Ecto neural progenitor cell (in vitro differentiated cells): ENCODE measurements at places on chromosomes 13 and 19.
A peak's percentile ranks its signal among the peaks of the same experiment; 100 is the strongest.

DNA sequence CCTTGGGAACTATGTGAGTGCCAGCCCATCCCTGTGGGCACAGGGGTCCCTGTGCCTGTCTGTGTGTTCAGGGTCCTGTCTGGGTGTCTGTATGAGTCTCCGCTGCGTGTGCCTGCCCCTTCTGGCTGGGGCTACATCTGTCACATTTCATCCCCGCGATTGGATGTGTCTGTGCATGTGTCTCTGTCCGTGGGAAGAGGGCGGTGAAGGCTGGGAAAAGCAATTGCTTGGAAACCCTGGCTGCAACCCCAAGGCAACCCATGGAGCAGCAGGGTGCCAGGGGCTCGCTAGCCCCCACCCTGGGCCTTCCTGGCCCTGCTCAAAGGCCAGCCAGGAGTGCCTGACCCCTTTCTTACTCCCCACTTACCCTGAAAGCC, 1.4 kb downstream of the MAG start:
- no peak for DNase-seq

DNA sequence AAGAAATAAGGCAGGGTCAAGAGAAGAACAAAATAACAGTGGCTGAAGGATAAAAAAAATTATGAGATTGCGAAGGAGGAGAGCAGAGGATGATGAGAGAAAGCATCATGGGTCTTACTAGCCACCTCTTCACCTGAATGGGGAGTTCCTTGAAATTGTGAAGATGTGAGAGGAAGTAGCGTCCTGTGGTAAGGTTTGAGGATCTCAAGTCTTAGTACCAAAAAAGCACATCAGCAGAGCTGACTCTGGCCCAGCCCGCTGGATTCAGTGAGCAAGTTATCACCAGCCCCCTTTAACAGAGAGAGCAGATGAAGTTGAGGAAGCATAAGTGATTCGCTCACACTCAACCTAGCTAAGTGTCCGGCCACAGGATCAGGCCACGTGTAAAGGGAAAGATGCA, 61.8 kb downstream of the RXFP2 start:
- DNase-seq = no peak

DNA sequence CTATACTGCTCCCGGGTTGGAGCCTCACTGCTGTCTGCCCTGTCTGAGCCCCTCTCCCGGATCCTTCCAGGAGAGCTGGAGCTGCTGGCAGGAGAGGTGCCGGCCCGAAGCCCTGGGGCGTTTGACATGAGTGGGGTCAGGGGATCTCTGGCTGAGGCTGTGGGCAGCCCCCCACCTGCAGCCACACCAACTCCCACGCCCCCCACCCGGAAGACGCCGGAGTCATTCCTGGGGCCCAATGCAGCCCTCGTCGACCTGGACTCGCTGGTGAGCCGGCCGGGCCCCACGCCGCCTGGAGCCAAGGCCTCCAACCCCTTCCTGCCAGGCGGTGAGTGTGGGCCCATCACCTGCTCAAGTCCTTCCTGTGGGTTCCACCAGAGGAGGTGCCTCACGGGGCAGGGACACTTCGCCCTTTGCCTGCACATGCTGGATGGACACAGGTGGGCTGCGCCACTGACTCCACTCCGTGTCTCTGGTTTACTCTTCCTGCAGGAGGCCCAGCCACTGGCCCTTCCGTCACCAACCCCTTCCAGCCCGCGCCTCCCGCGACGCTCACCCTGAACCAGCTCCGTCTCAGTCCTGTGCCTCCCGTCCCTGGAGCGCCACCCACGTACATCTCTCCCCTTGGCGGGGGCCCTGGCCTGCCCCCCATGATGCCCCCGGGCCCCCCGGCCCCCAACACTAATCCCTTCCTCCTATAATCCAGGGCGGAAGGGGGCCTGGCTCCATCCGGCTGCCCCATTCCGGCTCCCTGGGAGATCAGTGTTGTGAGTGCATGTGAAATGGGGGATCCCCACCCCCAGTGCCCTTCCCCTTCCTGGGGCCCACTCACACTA, 19.8 kb downstream of the EPN1 start:
- DNase-seq = no peak

- DNase-seq = no peak
Observed at GRCh38 chr13:109703250-109703649, 83.1 kb downstream of the IRS2 start.

GRCh38 chr13:45422731-45423292, 4.6 kb upstream of the SLC25A30 start:
- peak; percentile 23 for DNase-seq

DNA sequence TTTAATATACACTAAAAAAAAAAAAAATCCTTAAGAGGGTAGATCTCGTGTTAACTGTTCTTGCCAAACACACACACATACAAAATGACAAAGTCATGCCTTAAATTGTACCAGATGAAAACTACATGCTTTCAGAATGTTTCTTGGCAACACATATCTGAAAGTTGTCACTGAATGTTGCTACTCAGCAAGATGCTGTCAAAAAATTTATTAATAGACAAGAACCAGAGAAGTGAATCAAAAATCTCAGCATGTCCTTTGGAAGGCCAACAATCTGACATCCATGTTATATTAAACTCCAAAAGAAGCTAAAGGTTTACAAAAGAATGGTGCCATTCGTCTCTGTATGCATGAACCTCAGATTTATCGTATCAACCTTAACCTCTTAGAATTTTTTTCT, 1746.2 kb upstream of the PRR20A start:
- no peak for DNase-seq

DNA sequence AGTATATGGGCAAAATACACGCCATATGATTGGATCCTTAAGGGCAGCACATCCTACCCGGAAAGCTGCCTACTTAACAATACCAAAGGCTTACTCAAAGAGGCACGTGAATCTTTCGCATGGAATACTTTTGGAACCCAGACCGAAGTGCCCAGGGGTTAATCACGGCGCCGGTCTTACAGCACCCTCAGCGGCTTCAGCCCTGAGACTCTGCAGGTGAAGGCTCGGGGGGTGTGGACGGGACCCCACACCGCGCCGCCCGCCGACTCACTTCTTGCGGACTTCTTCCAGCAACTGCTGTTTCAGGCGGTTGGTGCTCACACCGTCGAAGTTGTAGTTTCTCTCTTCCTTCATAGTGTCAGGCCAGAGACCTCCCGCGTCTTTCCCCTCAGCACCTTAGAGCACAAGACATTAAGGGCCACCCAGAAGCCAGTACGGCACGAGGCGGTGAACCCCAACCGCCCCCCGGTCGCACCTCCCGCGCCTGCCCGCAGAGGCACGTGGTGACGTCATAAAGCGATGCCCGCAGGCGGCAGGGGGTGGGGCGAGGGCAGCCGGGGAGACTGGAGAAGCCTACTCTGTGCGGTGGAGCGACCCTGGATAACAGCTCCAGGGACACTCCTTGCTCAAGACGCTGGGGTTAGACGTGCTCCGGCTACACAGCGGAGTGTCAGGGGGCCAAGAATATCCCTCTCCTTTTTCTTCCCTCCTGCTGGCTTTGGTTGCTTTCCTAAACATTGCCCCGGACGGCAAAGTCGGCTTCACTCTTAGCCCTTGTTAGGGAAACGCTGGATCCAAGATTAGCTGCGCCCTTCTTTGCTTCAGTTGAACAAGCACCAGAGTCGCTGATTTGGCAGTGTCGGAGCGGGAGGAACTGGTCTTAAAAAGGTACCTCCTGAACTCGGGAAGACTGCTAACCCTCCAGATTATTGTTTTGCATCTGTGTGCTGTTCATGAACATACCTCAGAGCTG, at the start of gene CCDC169:
TSS of gene CCDC169 (minus strand) at position 449 of the 973 bp plus-strand sequence. CDS start at position 354, 95 bp downstream.
- DNase-seq = peak; percentile 90

GRCh38 chr13:41188584-41188983, 5.8 kb downstream of the KBTBD7 start:
- no peak for DNase-seq

GRCh38 chr13:97139691-97140090, 82.4 kb upstream of the MBNL2 start:
- no peak for DNase-seq

DNA sequence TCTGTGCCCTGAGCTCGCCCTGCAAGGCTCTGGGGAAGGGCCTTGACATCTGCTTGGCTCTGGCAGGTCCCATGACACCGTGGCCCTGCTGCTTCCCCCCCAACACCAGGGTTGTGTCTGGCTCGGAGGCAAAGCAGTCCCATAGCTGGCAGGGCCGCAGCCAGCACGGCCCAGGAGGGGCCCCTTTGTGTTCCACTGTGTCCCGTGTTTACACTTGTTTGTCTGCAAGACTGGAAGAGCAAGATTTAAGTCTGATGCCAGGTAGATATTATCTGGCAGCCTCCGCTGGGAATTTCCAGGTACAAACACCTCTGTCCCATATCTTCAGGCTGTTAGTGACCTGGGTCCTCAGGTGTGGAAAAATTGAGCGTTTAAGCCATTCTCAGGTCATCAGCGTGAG, 44.3 kb downstream of the MCF2L start:
- no peak for DNase-seq

DNA sequence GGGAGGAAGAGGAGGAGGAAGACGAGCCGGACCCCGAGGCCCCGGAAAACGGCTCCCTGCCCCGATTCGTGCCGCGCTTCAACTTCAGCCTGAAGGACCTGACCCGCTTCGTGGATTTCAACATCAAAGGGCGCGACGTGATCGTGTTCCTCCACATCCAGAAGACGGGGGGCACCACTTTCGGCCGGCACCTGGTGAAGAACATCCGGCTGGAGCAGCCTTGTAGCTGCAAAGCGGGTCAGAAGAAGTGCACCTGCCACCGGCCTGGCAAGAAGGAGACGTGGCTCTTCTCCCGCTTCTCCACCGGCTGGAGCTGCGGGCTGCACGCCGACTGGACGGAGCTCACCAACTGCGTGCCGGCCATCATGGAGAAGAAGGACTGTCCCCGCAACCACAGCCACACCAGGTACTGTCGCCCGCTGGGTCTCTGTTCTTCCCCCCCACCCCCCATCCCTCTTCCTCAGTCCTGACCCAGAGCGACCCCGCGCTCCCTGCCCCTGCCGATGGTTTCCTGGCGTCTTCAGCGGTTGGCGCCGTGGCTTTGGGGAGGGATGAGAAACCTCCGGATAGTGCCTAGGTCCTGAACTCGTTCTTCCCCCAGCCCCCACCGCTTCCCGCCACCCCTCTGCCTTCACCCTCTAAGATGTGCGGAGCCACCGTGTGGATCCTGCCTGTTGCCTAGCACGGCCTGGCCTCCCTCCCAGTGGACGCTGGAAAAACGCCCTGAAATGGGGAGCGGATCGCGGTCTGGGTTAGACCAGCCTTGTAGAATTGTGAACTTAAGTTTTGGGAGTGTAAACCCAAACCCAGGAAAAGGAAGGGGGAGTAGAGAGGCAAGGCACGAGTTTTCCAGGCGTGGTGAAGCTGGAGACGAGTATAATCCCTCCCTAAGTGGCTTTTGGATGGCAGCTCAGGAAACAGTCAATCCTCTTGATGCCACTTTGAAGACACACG, 1.5 kb downstream of the HS6ST3 start:
- peak; percentile 62 for DNase-seq

DNA sequence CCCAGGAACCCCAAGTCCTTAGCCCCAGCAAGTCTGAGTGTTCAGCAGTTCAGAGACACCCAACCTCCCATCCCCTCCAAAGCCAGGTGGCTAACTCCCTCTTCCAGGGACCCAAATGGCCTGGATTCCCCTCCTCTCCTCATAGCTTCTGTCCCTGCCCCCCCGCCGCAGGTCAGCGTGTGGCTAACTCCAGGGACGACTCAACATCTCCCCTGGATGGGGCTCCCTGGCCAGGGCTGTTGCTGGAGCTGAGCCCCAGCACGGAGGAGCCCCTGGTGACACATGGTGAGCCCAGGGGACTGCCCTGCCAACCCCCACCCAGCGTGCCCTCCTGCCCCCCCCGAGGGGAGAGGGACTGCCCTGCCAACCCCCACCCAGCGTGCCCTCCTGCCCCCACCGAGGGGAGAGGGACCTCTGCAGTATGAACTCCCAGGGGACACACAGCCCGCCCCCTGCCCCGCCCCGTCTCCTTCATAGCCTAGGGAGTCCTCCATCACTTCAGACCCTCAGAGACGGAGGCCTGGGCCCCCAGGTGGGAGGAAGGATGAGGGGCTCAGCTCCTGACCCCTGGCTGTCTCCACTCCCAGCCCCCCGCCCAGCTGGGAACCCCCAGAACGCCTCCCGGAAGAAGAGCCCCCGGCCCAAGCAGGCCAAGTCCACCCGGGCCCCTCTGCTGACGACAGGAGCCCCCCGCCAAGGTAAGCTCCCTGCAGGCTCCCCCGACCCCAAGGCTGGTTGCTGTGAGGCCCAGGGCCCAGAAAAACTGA, 1.7 kb downstream of the SSC5D start:
- no peak for DNase-seq

- DNase-seq = no peak
Observed at GRCh38 chr19:40756502-40757110, 5.6 kb downstream of the SNRPA start.

DNA sequence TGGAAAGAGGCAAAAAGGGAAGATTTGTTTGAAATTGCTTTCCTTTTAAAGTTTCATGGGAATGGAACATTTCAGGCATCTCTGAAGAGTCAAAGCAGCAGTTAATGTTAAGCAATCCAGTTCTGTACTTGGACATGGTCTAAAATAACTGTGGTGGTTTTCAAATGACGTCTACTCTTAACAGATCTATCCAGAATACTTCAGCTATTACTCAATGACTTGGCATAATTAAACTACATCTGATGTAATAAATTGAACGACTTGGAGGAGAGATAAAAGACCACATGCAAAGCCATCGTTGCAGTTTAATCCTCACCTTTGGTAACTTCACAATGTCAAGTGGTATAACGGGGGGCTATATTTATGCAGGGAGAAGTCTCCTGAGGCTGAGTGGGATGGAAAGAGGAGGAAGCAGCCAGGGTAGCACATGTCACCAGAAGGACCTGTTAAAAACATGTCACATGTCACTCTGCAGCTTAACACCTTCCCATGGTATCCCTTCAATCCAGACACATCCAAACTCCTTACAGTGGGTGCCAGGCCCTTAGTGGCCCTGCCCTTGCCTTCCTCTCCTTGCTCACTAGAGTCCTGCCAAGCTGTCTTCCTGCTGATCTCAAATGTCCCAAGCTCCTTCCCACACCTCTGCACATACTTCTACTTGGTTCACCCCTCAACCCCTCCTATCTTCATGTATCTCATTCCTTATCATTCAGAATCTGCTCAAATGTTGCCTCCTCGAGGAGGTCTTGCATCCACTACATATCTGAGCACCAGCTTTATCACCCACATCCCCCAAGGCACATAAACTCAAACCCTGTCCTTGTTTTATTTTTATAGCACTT, 327.8 kb downstream of the SUCLA2 start:
- DNase-seq = no peak

DNA sequence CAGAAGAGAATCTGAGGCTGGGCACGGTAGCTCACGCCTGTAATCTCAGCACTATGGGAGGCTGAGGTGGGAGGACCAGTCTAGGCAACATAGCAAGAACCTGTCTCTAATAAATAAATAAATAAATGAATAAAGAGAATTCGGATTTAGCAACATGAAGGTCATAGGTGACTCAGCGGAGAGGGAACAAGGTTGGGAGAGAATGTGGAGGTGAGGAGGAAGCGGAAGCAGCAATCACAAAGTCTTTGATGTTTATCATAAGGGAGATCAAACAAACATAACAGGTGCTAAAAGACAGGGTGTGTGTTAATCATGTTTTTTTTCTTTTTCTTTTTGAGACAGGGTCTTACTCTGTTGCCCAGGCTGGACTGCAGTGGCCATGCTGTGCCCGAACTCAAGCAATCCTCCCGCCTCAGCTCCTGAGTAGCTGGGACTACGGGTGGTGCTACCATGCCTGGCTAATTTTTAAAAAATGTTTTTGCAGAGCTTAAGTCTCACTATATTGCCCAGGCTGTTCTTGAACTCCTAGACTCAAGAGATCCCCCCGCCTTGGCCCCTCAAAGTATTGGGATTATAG, 16.3 kb downstream of the PBX4 start:
- no peak for DNase-seq
